ENCODE measurements at places on chromosomes 7 and 10. TPM values are rescaled to one million over a fixed set of nuclear protein-coding genes. Genes with fewer than 3 reads are reported as not detected.
A peak's percentile ranks its signal among the peaks of the same experiment; 100 is the strongest.

- DNase-seq = peak; percentile 62
Measured at GRCh38 chr7:2149672-2150444, 82.9 kb downstream of the MAD1L1 start.

DNA sequence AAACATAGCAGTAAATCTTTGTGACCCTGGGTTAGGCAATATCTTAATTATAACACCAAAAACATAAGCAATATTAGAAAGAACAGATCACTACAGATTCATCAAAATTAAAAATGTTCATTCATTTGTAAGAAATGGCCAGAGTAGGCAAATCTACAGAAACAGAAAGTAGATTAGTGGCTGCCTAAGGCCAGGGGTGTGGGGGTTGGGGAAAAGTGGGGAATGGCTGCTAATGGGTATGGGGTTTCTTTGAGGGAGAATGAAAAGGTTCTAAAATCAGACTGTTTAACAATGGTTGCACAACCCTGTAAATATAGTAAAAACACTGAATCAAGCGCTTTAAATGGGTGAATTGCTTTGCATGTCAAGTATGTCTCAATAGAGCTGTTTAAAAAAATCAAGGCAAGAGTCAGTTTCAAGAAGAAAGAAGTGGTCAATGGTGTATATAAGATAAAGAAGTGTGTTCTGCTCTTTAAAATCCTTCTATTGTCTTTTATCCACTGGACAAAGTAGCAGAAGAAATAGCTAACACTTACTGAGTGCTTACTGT is 42.6 kb downstream of the CDK6 start:
- DNase-seq = no peak

DNA sequence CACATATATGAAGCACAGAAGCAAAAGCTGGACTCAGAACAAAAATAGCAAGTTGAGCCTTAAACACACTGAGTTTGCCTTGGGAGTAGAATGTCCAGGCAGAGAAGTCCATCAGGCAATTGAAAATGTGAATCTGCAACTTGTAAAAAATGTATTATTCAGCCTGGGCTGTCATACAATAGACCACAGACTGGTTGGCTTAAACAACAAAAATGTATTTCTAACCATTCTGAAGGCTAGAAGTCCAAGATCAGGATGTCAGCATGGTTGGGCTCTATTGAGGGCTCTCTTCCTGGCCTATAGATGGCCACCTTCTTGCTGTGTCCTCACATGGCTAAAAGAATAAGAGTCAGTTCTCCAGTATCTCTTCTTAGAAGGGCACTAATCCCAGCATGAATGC is 76.5 kb upstream of the CAPZA2 start:
- DNase-seq = no peak

Gene WNT16
- total RNA-seq = not detected

Gene NRF1
- total RNA-seq = 26.3 TPM

Gene TTYH3
- 2.9 TPM for total RNA-seq
